ENCODE measurements at places on chromosomes 2 and 18.

GRCh38 chr2:211737282-211737681 is 801.3 kb downstream of the ERBB4 start:
- DNase-seq, result no peak

GRCh38 chr2:43460611-43461365 is 135.1 kb downstream of the THADA start:
- DNase-seq, result no peak

GRCh38 chr2:44580875-44581515 is 219.2 kb downstream of the CAMKMT start:
- no peak for DNase-seq

DNA sequence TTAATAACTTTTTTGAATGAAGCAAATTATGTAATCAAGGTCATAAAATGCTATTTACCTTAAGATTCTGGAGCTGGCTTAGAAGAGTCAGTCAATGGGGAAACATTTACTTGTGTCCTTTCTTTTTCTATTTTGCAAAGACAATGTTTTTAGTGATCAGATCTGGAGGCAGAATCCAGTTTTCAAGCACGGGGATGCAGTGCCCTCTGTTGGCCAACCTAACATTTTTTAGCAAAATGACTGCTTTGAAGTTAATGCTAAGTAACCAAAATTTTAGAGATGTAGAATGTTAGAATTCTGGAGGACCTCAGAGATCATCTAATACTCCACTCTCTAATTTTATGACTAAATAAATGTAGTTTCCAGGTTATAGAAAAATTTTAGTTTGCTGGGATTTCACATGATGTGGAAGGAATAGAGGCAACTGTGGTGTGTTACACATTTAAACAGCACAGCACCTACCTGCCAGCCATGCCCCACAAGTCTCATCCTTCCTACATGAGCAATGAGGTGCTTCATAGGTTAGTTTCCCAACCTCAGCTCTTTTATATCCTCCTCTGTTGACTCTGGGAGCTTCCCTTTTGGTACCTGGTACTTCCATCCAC is 23.6 kb upstream of the SLC9A4 start:
- peak; percentile 20 for DNase-seq

- no peak for DNase-seq
These were observed 226.9 kb upstream of the DTNA start for GRCh38 chr18:34483198-34483597.

DNA sequence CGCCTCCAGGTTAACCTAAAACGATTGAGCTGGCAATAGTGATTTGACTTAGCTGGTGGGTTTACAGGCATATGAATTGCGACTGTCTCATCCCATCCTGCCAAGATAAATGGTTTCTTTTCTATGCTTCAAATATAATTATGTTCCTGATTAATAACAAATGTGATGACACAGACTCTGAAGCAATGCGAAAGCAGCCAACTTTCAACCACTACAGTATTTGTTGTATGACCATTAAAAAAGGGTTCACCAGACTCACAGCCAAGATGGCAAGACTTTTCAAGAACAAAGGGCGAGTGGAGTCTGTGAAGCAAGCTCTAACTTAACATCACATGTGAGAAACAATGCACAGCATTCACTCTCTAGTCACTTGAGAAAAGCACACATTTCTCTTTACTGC is 186.6 kb downstream of the PID1 start:
- no peak for DNase-seq

- DNase-seq, result no peak
These were observed 14.9 kb upstream of the IL1RL2 start for GRCh38 chr2:102171946-102172345.

DNA sequence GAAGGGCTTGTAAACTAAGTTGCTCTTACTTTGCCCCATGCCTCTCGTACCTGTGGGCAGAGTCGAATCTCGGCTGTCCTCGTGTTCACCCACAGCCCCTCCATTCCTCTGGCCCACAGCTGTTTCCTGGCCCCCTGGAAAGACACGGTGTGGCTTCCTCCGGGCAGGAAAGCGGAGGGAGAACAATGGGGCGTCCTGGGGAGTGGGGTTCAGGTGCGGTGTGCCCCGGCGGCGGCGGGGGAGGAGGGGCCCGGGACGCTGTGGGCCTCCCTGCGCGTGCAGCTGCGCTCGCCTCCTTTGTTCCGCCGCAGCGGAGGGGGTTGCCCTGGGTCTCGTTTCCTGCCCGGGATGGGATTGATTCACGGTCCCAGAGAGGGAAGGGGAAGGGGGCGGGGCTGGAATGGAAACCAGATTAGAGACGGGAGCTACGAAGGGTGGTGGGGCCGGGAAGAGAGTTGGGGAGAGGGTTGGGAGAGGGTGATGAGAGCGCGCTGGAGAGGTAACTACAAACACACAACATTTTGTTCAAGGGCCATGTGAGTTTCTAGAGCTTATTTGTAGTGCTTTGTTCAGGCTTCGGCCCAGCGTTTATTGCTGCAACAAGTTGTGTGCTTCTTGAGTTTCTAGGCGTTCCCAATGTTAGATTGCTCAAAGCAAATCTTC is 796 bp downstream of the MYO1B start:
- peak; percentile 54 for DNase-seq

- no peak for DNase-seq
These were observed 67.0 kb downstream of the FAM161A start for GRCh38 chr2:61786876-61787275.

Measured in Caki2 (cell line).